ENCODE measurements at places on chromosomes 3 and 15.

DNA sequence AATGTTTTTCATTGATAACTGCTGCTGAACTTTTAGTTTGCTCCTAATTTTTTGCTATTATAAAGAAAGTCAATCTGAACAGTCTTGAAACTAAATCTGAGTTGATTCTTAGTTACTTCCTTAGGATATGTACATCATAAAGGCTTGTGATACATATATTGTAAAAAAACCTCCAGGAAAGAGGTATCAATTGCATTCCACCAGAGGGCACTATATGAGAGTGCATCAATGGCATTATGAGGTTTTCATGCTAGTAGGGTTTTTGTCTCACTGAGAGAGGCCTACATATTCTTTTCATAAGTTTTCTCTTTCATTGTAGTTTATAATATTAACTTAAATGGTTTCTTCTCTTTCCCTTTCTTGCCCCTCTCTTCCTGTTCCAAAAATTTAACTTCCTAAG, 46.9 kb downstream of the PIK3R4 start:
- DNase-seq, result no peak

- DNase-seq, result no peak
Observed at GRCh38 chr3:191424881-191425280, 36.1 kb upstream of the PYDC2 start.

DNA sequence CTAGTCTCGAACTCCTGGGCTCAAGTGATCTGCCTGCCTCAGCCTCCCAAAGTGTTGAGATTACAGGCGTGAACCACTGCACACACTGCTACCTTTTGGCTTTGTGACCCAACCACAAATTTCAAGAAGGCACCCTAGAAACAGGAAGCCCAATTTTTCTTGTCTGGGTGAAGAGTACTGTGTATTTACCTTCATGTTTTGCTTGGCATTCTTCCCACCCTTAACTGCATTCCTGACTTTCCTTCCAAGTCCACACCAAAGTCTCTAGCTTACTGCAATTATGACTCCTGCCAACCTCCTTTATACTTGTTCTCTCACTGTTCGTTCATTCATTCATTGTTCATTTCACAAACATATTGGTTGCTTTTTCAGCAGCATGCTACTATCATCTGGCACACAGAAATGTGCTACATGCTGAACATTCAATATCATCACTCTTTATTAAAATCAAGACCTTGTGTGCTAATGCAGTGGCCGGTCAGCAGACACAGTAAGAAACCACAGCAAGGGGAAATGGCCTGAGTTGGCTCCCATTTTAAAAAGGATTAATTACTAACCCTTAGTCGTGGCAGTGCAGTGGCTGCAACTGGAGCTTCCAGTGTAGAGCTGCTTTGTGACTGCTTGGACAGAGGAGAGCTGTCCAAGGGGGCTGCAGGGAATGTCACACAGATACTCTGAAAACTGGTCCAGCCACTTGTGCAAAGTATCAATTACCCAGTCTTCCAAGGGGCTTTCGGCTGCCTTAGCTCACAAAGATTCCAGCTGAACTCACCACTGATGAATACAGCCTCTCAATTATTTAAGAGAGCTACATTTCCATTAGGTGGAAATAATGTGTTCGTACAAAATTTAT, 94.0 kb downstream of the ETFA start:
- no peak for DNase-seq

DNA sequence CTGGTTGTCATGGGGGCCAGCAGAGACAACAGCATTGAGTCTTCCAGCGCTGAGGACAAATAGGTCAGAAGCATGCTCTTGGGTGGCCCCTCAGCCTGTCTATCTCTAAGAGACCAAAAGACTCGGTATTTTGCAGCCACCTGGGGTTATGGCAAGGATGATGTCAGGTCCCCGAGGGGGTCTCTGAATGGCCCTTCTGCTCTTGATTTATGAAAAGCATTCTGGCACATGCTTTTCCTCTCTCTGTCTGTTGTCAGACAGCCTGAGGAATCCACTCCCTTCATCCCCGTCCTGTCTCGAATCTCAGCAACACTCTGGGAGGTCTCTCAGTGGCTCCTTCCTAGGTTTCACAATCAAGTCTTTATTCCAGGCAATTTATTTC, 156.6 kb upstream of the RGMA start:
- DNase-seq, result no peak

DNA sequence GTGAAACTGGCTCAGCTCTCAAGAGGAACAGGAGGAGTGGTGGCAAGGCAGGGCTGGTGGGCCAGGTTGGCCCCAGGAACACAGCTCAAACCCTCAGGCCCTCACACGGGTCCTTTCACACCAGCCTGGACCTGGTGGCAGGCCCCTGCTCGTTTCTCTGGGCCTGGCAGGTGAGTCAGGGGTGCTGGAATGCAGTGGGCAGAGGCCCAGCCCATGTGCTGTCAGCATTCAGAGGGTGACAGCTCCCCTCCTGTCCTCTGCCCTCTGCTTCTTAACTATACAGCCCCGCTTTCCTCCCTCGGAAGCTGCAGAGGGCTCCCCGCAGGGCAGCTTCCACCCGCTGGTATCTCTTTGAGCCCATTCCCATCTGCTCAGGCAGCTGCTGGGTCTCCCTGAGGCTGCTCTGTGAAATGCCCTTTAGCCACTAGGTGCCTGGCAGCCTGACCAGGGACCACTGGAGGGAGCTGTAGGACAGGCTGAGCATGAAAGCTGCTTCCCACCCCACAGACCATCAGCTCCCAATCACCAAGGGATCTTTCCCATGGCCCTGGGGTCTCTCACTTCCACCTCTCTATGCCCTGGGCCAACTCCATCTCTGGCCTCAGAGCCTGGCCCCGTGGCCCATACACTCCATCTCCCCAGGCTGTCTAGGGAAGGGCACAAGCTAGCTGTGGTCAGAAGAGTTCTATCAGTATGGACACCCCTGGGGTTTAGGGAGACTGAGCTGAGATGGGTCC, 24.8 kb downstream of the SHF start:
- no peak for DNase-seq

DNA sequence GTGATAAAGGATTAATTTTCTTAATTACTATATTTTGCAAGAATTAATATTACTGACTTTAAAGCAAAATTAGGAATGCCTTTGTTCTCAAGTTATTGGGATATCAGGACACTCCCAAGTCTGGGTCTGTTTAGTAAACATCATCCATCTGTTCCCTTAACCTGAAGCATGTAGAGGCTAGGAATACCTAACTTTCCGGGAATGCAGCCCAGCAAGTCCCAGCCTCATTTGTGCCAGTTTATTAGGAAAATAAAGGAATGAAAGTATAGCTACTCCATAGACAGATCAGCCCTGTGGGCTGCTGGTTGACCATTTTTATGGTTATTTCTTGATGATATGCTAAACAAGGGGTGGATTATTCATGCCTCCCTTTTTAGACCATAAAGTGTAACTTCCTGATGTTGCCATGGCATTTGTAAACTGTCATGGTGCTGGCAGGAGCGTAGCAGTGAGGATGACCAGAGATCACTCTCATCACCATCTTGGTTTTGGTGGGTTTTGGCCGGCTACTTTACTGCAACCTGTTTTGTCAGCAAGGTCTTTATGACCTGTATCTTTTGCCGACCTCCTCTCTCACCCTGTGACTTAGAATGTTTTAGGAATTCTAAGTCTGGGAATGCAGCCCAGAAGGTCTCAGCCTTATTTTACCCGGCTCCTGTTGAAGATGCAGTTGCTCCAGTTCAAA, 540.2 kb downstream of the NAALADL2 start:
- no peak for DNase-seq

GRCh38 chr3:49081429-49081828, 12.4 kb downstream of the QRICH1 start:
- DNase-seq, result no peak

DNA sequence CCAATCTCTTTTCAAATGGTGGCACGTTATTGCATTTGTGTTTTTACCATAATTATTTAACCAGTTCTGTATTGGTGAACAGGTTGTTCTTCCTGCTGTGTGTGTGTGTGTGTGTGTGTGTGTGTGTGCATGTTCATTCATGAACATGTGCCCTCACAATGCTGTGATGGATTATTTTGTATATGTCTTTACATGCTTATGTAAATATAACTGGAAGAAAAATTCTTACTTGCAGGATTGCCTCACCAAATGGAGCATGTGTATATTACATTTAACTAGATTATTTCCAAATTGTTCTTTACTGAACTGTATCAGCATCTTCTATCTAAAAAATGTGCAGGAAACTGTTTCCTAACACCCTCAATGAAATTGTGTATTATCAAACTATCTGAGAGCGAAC, 175.2 kb upstream of the ZPLD1 start:
- no peak for DNase-seq

- no peak for DNase-seq
Observed at GRCh38 chr3:59107856-59108815, 58.3 kb upstream of the CFAP20DC start.

- DNase-seq, result no peak
Observed at GRCh38 chr3:143332026-143332425, 212.5 kb downstream of the CHST2 start.

GRCh38 chr3:41223078-41223477, 23.8 kb downstream of the CTNNB1 start:
- no peak for DNase-seq

DNA sequence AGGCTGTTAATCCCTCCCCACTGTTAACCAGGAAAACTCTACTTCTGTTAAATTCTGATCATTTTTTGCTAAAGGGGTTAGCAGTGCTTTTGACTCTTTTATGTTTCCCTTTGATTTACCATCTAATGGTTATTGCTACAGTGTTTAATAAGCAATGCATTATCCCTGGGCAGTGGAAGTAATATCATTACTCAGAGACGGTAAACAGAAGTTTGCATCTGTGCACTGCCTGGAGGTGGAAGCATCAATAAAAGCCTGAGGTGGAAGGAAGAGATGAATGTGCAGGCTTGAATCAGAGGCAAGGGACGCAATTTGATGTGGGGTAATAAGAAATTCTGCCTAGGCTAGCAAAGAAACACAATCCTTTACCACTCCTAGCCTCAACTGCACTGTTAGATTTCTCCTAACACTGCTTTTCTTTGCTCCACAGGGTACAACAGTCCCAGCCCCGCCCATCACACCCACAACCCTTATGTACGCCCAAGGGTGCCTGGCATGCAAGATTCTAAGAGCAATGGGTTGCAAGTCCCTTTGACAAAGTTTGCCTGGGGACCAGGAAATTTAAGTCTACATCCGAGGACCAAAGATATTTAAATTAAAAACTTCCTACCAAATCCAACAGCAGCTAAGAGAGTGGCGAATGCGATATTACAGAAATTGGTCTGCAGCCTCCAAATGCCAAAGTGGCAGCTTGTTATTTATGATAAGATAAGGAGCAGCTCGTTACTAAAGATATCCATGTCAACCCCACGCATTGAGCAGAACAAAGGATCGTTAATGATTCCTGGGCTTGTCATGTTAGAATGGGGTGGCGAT, 261.4 kb downstream of the FHIT start:
- DNase-seq, result no peak

GRCh38 chr3:49177073-49177472, 5.7 kb downstream of the KLHDC8B start:
- DNase-seq, result no peak

- DNase-seq, result no peak
Observed at GRCh38 chr3:5231074-5231473, 43.6 kb downstream of the EDEM1 start.

DNA sequence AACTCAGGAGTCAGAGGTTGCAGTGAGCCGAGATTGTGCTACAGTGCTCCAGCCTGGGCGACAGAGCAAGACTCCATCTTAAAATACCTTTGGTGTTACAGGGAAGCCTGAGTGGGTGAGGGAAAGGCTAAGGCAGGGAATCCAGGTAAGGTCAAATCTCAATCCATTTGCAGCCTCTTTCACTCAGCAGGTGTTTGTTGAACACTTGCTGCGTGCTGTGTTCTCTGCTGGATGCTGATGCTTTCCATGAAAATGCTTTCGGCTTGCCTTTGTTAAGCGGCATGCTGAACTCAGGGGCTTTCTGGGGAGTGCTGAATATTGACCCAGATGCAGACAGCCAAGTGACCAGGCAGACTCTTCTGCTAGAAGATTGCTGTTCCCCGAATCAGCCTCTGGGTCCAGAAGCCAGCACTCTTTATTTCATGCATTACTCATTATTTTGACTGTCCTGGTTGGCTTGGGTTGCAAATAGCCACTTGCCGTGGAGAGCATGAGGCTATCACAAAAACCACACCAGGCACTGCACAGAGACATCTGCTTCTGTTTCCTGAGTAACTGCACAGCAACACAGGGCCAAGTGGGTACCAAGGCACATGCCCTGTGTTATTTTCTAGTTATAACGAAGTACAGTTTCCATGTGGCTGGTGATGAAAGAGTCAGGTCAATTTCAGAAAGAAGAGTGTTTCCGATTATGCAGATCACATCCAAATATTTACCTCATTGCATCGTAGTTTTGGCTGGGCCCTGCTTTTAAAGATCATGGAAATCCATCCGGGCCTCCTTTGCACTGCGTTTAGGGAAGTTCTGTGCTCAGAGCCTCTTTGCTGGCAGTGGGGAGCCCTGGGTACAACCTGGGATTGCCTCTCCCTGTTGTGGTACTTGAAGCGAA, 88.6 kb downstream of the THSD4 start:
- DNase-seq, result no peak

DNA sequence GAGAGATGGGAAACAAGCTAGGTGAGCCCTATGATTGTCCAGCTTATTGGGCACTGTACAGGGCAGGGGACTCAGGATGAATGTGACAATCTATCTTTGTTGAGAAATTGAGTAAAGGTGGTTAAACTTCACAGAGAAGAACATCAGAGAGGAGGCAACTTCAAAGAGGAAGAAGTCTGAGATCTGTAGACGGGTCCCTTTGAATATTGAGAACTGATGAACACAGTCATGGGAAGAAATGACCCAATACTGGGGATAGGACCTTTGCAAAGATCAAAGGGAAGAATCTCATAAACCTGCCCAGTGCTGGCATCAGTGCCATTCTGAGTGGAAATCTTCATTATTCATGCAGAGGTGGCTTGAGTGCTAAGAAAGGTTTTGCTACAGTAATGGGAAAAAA, 569.7 kb upstream of the KCNMB2 start:
- DNase-seq, result no peak

GRCh38 chr15:86061581-86061980, 18.1 kb upstream of the AGBL1 start:
- no peak for DNase-seq

- no peak for DNase-seq
Observed at GRCh38 chr15:42457445-42458442, 33.2 kb downstream of the ZNF106 start.

DNA sequence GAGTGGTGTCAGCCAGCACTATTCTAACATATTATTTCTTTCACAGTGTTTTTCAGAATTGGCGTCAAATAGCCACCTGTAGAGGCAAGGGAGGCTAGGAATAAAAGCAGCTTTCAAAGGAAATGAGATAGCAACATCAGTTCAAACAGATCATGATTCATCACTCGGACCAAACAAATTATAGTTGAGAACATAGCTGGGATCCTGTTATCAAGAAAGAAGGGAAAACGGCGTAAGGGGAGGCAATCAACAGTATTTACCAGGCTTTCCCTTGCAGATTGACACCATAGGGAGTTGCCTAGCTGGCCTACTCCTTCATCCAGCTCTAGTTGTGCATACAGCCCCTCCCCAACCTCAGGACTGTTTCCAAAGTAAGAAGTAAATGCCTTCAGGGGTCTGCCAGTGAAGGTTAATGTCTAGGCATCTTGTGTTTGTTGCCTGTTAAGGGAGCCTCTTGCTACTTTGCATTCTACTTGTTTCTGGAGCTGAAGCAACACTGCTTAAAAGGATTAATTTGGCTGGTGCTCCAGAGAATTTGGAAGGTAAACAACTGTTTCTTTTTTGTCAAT, 286.5 kb downstream of the NSUN3 start:
- no peak for DNase-seq

All from anterior cingulate cortex (tissue), 58 donors.